ENCODE measurements at places on chromosomes 13 and 19.

- no peak for DNase-seq
Observed at GRCh38 chr19:55536951-55537740, at the start of gene SBK2. TSS of gene SBK2 (minus strand) at chr19:55537133. CDS start at chr19:55536294, 839 bp downstream.

- no peak for DNase-seq
Observed at GRCh38 chr19:38004186-38004520, 97.1 kb downstream of the SIPA1L3 start.

- no peak for DNase-seq
Observed at GRCh38 chr19:46863818-46864629, 3.2 kb downstream of the ARHGAP35 start.

- DNase-seq, result no peak
Observed at GRCh38 chr13:20696073-20696472, 7.4 kb upstream of the IL17D start.

GRCh38 chr13:98022210-98022609 lies 68.7 kb downstream of the IPO5 start:
- DNase-seq, result no peak

DNA sequence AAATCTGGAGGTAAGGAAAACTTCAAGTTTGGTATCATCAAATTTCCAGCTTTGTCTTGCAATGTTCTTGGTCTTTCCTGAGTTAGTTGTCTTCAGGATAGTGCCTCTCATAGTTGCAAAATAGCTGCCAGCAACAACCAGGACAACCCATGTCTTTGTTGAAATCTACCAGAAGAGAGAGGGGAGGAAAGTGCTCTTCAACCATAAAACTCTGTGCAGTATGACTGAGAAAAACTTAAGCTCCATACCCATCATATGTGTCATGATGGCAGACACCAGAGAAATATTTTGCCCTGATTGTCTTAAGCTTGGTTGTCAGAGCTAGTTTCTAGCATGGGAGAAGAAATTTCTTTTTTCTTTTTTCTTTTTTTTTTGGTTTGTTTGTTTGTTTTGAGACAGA lies 103.3 kb downstream of the SPRY2 start:
- DNase-seq, result no peak

GRCh38 chr13:39321574-39321973 lies 281.4 kb downstream of the LHFPL6 start:
- DNase-seq, result no peak

DNA sequence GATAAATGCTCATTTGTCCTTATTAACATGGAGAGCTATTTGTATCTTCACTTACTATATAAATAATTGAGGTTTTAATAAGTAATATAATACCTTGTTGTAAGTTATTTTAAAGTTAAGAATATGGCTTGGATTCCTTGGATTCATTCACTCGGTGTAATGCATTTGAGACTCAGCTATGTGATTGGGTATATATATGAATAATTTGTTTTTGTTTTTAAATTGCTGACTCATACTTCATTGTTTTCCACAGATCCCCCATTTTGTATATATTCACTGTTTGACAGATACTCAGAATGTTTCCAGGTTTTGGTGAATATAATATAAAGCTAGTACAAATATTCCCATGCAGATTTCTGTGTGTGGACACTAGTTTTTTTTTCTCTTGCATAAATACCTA lies 6.8 kb upstream of the CEACAM18 start:
- no peak for DNase-seq

- DNase-seq, result no peak
Observed at GRCh38 chr13:57878291-57878690, 246.7 kb downstream of the PCDH17 start.

GRCh38 chr13:74158028-74158427 lies 23.8 kb upstream of the KLF12 start:
- no peak for DNase-seq

GRCh38 chr19:36101550-36102327 lies 9.2 kb upstream of the OVOL3 start:
- DNase-seq, result no peak

DNA sequence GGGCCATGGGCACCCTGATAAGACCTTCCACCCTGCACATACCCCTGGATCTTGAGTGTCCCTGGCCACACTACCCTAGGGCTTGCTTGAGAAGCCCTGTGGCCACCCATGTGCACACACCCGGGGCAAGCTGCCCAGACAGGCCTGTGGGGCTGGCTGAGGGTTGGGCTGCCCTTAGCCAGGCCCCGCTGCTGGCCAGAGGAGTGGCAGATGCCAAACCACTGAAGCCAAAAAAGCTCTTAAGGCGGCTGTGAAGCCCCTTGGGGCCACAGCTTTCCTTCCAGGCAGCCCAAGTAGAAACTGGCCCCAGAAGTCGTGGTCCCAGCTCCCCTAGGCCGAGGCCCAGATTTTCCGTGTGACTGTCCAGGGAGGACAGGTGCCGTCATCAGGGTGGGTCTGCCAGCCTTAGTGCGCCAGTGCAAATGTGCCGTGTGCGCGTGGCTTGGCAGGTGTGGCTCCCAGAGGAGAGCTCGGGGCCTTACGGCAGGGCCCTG lies 14.8 kb downstream of the CEBPG start:
- DNase-seq, result no peak

DNA sequence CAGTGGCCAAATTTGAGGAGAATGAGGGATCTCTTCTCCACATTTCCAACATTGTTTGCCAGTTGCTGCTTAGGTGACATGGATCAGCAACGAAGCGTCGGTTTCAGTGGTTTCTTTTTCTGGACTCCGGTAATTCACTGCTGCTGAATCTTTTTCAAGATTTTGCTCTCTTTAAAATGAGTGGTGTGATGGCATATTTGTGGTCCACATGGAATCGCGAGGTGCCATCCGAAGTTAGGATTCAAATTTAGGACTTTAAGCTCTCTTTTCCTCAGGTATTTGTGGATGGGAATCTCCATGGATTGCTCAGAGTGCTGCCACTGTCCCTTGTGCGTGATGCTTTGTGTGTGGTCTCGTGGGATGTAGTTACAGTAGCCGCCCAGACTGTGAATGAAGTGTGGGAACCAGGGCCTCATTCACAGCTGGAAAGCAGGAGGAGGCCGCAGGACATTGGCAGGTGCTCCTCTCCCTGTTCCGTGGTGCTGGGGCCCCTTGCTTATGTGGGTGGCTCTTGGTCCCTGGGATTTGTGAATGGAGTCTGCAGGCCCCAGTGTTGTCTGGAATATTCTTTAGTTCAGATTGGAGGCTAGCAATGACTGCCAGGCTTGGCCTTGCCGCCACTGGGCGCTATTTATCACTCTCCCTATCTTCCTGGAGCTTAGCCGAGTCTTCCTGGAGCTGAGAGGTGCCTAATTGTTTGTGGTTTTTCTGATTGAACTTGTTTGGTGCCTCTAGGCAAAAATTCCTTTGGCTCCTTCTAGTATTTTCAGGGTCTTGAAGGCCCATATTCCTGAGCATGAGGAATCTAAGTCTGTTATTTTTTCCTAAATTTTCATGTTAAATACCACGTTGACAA lies 1.5 kb downstream of the ILF3 start:
- DNase-seq, result no peak

Measured in NCI-H187 treated with DMSO at 0.1 percent for 48 hours (cell line).